ENCODE measurements at places on chromosomes 13 and 19. TPM values are rescaled to one million over a fixed set of nuclear protein-coding genes. Genes with fewer than 3 reads are reported as not detected.

- no peak for DNase-seq
These were observed 91.3 kb downstream of the SPRY2 start for GRCh38 chr13:80249516-80250212.

DNA sequence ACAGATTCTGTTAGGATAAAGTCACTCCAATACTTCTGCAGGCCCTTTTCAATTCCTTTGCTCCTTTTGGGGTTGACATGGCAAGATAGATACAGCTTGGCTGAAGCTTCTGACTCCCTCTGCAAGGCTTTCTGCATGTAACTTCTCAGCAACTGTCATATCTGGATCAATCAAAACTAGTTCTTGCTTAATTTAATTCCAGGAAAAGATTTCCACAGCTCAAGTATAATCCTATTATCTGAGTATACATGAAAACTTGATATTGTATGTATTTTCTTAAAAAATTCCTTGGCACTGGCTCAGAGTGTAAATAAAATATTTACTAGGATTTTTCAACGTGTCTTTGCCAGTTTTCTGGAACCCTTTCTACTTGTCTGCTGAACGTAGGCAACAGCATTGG, 109.6 kb downstream of the STARD13 start:
- DNase-seq, result no peak

DNA sequence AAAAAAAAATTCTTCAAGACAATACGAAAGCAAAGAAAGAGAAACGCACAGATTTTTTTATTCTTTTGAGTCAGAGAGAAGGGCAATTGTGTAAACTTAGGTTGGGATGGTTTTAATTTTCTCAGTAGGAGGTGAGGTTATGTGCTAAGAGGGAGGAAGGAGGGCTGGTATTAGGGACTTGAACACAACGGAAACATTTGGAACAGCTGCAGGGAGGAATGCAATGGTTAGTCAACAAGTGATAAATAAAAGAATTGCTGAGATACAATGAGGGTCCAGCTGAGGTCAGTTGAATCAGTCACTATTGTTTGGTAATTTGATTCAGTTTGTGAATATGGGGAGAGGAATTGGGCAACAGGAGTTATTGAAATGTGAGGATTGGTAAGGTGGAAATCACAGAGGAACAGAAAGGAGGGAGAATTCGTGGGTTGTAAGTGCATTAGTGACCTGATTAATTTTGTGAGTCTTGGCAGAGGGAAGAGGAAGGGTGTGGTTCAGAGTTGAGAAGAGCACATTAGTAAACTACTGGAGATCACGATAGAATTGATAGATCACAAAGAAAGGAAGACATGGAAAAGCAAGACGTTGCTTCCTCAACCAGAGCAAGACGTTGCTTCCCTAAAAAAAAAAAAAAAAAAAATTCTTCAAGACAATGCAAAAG, 499.5 kb upstream of the SPRY2 start:
- DNase-seq, result no peak

GRCh38 chr13:46126056-46126455, 21.2 kb upstream of the CPB2 start:
- DNase-seq, result no peak

OR10H1 gene
- polyA plus RNA-seq, result 0.08 TPM

LILRB4 gene
- polyA plus RNA-seq, result 15.5 TPM

DNA sequence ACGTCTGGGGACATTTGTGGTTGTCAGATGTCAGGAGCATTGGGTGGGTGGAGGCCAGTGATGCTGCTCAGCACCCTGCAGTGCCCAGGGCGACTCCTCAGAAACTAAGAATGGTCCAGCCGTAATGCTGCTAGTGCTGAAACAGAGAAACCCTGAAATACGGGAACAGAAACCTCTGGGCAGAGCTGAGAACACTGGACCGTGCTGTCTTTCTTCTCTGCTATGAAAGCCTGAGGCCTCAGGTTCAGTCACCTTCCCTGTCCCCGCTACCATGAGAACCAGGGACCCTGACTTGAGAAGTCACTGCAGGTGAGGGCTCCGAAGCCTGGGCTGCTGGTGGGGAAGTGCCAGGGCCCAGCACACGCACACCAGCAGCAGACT, 13.4 kb downstream of the CAPS start:
- DNase-seq, result no peak

DNA sequence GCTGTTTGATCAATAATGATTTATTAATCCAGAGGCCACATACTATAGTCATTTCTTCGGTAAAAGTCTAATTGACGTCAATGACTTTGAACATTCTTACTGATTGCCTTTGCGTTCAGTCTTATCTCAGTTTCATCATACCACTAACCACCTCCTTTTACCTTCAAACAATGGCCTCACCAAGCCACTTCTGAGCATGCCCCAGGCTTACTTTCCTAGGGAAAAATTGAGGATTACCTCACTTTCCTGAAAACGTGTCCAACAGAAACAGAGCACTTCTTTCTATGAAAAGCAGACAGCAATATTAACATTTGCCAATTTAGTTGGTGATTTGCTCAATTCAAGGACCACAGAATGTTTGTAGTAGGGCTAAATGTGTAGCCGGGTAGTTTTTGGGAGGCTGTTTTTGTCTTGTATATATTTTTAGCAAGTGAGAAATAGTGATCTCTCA, 157.6 kb downstream of the KLF5 start:
- DNase-seq, result no peak

PNMA8B gene
- polyA plus RNA-seq, result 30.2 TPM

C19orf18 gene
- polyA plus RNA-seq, result 4.8 TPM

GRCh38 chr19:41218615-41219507, at the start of gene AXL:
AXL (plus strand) TSS chr19:41219223; CDS start chr19:41219393, 170 bp downstream.
- DNase-seq, result peak; percentile 91

DMKN gene
- polyA plus RNA-seq, result 18.1 TPM

DNA sequence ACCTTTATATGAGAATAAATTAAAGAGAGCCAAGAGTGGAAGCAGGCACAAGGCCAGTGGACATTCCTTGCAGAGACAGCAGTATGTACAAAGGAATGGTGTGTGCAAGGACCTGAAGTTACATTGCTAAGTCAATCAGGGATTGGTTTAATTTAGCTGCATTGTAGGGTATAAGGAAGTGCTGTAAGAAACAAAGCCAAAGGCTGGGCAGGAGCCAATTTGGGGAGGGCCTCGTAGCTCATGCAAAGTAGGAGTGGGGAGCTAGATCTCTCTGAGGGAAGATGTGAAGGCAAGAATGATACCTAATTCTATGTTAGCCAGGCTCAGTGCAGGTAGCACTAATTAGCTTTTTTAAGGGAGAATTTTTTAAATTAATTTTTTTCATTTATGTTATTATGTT, 76.7 kb downstream of the SLAIN1 start:
- peak; percentile 40 for DNase-seq

GRCh38 chr13:98664047-98664446, 87.1 kb upstream of the STK24 start:
- DNase-seq, result no peak

CGB2 gene
- polyA plus RNA-seq, result not detected

Measured in spinal cord (tissue), 10 donors.